Cortex of kidney (tissue), 1 donor: ENCODE measurements at places on chromosomes 5 and 9.
A peak's percentile ranks its signal among the peaks of the same experiment; 100 is the strongest.

- DNase-seq: no peak
Observed at GRCh38 chr5:73654819-73655318, 28.9 kb downstream of the ARHGEF28 start.

- peak; percentile 50 for DNase-seq
Observed at GRCh38 chr5:76818844-76819831, at the start of gene F2RL1. Gene F2RL1, plus strand, starts transcription at chr5:76819030. Its CDS starts 153 bp downstream, at chr5:76819183.

DNA sequence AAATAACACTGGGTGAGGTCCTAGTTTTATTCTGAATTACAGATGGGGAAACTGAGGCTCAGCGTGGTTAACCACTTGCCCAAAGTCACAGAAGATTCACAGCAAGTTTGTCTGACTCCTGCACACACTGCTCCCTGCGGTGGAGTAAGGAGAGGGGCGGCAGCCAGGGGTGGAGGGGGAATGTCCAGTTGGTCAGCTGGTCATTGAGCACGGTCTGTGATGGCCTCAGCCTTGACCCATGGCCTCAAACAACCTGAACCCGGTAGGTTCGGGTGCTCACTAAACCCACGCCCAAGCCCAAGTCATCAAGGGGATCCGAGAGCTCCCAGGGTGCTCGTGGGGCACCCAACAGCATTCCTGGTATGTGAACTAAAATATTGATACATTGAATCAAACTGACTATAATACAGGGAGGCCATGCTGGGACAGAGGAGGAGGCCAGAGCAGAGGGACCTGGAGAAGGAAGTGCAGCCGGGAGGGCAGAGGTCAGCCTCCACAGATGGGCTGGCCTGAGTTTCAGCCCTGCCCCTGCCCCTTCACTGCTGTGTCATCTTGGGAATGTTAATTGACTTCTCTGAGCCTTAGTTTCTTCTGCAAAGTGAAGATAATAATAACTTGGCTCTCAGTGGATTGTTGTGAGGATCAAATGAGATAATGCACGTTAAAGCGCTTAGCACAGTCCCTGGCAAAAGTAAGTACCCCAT is 3.6 kb upstream of the IL17B start:
- no peak for DNase-seq

- DNase-seq: no peak
Observed at GRCh38 chr5:155189981-155190380, 176.4 kb downstream of the KIF4B start.
